ENCODE measurements at places on chromosomes 13 and 19.

DNA sequence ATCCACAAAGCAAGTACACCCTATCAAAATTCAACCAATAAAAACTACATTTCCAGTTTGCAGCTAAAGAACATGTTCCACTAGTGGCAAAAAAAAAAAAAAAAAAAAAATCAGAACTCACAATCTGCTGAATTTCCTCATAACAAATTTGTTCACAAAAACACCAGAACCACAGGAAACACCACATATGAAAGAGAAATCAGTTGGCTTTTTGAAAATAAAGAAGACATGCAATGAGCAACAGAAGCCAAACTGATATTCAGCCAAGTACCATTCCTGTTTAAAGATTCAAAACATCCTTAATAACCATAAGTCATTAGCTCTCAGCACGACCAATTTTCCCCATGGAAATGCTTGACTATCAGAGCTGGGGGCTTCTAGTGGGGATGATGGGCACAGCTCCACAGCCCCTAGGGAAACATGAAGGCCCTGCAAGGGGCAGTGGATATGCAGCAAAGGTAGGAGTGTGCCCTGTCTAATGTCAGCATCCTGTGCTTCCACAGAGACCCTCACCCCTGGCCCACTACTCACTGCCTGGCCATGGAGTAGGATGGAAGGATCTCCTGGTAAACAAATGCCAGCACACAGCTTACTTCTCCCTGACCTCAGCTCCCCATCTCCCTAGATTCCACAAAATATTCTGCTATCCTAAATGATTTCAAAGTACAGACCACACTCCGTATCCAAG lies 74.0 kb upstream of the DOCK9 start:
- DNase-seq: peak; percentile 52

GRCh38 chr19:39568604-39569003 lies 28.6 kb upstream of the EID2 start:
- DNase-seq: no peak

DNA sequence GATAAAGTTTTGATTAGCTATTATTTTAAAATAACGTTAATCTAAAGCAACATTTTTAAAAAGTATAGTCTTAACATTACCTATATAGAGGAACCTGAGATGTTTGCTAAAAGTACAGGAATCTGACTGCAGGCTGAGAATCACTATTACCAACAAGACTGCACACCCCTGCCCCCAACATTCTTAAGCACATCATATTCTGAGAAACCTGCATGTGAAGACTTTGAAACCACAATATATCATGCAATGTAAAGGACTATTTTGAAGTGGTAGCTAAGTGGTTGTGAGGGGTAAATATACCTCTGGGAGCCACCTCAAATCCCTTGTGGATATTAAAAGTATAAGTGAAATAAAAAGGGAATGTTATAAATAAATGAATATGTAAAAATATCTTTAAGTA lies 119.0 kb upstream of the KLF12 start:
- DNase-seq: no peak

DNA sequence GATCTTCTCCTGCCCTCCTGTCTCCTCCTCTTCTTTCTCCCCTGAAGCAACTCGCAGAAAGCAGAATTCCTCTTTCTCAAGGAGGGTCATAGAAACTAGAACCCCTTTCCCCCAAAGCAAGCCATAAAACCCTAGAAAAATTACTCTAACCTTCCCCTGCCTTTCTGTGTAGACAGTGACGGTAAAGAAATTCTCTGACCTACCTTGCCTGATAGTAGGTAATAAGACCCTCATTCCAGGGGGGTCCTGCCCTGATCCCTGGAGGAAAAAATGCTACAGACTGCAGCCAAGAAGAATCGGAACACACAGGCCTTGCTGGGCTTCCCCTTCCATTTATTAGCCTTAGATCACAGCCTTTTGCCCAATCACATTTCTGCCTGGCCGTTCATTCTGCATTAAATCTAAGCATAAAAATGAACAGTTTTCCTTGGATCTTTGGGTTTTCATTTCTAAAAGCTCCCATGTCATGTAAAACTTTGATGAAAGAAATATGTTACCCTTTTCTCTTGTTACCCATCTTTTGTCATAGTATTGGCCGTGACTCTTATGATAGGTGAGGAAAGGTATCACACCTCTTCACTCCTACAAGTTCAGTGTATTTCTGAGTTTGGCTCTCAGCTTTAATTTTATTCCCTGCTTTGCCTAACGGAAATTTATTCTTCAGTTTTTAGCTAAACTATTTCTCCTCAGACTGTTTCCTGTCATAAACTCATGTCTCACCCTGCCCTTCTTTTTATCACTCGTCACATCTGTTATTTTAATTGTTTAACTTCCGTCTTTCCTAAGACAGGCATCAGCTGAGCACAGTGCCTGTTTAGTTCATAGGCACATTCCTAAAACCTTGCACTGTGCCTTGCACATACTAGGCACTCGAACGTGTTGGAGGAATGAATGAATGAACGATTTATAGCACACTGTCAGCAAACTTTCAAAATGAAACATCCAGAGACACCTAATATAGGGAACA lies 20.4 kb upstream of the CPB2 start:
- DNase-seq: peak; percentile 9

GRCh38 chr13:107680115-107680514 lies 535.2 kb downstream of the LIG4 start:
- DNase-seq: no peak

DNA sequence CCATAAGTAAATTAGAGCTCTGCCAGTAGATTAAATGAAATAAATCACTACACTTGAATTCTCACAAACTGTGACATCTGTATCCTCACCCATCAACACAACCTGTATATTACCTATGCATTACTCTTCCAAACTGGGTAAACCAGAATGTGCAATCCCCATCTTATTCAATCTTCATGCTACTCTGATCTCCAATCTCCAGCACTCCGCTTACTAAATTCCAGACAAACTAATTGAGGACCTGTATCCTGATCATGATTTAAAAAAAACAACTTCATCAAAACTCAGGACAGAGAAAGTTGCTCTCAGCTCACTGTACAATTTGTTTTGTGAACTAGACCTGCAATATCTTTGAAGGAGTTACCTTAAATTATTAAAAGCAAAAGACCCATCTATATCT lies 74.4 kb downstream of the FOXO1 start:
- DNase-seq: no peak

- no peak for DNase-seq
Measured at GRCh38 chr13:32224916-32225315, 90.2 kb downstream of the ZAR1L start.

DNA sequence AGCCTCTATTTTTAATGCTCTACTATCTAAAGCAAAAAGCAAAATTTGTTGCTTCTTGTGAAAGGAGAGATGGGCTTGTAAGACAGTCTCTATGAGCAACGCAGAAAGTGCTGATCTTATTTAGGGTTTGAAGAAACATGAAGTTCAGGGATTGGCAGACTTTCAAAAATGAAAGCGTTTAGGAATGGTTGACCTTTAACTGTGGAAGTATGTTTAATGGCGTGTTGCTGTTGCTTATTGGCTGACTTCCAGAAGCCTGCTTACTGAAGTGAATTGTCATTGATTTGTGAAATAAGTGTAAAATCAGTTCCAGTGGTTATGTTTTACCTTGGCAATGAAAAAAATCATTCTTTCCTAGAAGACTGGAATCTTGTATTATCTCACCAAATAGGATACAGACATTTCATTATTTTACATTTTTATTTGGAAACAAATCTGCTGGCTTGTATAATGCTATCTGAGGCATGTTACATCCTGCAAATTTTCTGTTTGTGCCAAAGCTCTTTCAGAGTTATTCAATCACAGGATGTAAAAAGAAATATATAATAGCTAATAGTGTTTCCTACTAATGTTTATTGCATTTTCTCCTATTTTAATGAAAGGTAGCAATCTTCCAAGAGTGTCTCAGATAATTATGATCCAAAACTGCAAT lies 221.3 kb upstream of the SLITRK6 start:
- DNase-seq: no peak

DNA sequence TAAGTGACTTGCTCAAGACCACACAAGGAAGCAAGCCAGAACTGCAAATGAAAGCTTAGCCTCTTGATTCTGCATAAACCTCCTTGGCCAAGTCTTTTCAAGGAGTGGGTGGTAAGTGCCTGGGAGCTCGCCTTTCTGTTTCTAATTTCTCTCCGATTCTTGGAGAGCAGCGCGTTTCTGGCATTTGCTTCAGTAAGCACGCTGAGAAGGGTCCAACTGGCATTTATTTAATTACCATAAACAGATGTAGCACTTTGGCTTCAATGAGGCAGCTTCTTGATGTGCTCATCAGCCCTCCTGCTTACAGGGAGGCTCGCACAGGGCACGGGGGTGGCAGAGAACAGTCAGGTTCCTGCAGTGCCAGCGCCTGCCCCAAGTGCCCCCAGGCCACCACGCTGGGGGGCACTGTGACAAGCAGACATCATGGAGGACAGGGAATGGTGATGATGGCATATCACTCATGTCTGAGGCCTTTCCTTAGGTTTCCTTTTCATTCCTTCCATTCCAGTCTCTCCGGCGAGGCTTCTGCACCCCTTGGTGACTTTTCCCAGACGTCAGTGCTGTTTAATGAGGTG lies 13.3 kb downstream of the SIAH3 start:
- no peak for DNase-seq

GRCh38 chr13:97286317-97287046 lies 64.3 kb downstream of the MBNL2 start:
- DNase-seq: no peak
